CD4-positive, CD25-positive, alpha-beta regulatory T cell (primary cell): ENCODE measurements at places on chromosomes 2 and 18. TPM values are rescaled to one million over a fixed set of nuclear protein-coding genes. Genes with fewer than 3 reads are reported as not detected.

CPS1 gene
- total RNA-seq: 0.59 TPM

SERTAD2 gene
- total RNA-seq: 33.5 TPM

DNA sequence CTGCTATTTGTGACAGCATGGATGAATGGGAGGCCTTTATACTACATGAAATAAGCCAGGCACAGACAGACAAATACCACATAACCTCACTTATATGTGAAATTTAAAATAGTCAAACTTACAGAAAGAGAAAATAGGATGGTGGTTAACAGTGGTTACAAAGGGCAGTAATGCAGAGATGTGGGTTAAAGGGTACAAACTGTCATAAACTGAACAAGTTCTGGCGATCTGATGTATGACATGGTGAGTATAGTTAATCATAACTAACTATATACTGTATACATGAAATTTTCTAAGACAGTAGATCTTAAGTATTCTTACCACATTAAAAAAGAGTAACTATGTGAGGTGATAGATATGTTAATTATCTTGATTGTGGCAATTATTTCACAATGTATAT, 558.1 kb upstream of the ZNF804A start:
- no peaks in the 10 kb centered on the region for H3K27me3 ChIP-seq
- no peaks in the 10 kb centered on the region for H3K4me1 ChIP-seq
- H3K4me3 ChIP-seq: no peak overlapping the region
- H3K27ac ChIP-seq: no peak overlapping the region

MREG gene
- total RNA-seq: 10.8 TPM

DNA sequence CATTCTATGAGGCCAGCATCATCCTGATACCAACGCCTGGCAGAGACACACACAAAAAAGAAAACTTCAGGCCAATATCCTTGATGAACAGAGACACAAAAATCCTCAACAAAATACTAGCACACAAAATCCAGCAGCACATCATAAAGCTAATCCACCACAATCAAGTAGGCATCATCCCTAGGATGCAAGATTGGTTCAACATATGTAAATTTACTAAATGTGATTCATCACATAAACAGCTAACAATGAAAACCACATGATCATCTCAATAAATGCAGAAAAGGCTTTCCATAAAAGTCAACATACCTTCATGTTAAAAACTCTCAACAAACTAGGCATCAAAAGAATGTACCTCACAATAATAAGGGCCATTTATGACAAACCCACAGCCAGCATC, 65.3 kb downstream of the WDPCP start:
- H3K36me3 ChIP-seq: no peaks in the 10 kb centered on the region
- H3K4me3 ChIP-seq: no peak overlapping the region
- no peak for DNase-seq
- H3K27me3 ChIP-seq: no peaks in the 10 kb centered on the region
- no peaks in the 10 kb centered on the region for H3K4me1 ChIP-seq
- no peak overlapping the region for H3K27ac ChIP-seq
